CD14-positive monocyte (primary cell): ENCODE measurements at places on chromosomes 3 and 15.

GRCh38 chr3:23450806-23451205, 247.7 kb downstream of the UBE2E2 start:
- no peak for DNase-seq

GRCh38 chr3:150256318-150256717, 151.8 kb upstream of the TSC22D2 start:
- no peak for DNase-seq

DNA sequence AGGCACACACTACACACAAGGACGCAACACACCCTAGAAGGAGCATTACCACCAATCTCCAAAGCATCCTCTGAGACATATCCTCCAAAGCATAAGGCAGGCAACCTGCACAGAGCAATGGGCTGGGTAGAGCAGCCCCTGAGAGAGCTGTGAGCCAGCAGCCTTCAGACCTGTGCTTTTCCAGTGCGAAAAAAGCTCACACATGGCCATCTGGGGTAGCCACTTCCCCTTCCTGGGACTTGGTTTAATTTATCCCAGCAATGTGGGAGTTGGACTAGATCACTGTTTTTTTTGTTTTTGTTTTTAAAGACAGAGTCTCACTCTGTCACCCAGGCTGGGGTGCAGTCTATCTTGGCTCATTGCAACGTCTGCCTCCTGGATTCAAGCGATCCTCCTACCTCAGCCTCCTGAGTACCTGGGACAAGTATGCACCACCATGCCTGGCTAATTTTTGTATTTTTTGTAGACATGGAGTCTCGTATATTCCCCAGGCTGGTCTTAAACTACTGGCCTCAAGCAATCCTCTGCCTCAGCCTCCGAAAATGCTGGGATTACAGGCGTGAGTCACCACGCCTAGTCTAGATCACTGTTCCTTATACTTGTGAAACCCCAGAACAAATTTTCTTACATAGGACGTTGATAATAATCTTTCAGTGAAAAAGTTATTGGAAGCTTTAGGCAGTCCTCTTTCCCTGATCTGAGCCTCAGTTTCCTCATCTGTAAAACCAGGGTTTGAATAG, 18.9 kb downstream of the PTPN23 start:
- no peak for DNase-seq

GRCh38 chr15:92402751-92403150, 9.1 kb downstream of the ST8SIA2 start:
- DNase-seq: no peak

GRCh38 chr15:78301828-78302227, 2.4 kb upstream of the SKIC8 start:
- DNase-seq: peak; percentile 20

GRCh38 chr3:57673156-57673555, 19.7 kb downstream of the DENND6A start:
- peak; percentile 26 for DNase-seq

DNA sequence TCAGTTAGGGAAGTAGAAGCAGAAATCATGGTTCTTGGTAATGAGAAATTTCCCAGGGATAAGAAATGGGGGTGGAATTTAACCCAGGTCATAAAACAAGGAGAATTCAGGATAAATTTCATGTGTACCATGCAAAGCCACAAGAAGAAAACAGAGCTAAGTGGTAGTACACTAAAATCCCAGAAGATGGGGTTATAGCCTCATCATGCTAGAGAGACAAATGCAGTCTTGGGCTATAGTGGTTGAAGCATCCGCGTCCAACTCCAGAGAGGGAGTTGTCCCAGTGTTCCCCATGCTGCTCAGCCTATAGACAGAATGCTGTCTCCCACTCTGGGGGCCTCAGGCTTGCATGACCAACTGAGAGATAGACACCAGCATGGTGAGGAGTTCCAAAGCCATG, 36.2 kb upstream of the CLRN1 start:
- DNase-seq: no peak

DNA sequence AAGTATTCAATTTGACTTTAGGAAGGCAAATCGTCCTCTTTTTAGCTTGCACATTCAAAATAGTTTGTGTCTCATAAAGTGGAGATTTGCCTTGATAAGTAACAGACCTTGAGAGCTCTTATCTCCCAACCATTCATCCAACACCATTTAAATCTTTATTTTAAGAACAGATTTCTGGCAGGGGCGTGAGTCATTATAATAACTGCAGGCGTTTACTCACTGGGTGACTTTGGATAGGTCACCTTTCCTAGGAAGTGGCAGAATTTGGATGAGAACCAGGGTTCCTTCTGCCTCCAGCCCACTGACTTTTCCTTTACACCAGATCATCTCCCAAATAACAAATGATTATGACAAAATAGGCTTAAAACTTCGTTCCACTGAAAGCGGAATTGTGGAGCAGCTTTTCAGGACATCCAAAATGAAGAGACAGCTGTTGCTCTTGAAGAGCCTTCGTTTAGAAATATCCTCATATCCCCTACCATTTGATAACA, 5.0 kb downstream of the LMCD1 start:
- no peak for DNase-seq

DNA sequence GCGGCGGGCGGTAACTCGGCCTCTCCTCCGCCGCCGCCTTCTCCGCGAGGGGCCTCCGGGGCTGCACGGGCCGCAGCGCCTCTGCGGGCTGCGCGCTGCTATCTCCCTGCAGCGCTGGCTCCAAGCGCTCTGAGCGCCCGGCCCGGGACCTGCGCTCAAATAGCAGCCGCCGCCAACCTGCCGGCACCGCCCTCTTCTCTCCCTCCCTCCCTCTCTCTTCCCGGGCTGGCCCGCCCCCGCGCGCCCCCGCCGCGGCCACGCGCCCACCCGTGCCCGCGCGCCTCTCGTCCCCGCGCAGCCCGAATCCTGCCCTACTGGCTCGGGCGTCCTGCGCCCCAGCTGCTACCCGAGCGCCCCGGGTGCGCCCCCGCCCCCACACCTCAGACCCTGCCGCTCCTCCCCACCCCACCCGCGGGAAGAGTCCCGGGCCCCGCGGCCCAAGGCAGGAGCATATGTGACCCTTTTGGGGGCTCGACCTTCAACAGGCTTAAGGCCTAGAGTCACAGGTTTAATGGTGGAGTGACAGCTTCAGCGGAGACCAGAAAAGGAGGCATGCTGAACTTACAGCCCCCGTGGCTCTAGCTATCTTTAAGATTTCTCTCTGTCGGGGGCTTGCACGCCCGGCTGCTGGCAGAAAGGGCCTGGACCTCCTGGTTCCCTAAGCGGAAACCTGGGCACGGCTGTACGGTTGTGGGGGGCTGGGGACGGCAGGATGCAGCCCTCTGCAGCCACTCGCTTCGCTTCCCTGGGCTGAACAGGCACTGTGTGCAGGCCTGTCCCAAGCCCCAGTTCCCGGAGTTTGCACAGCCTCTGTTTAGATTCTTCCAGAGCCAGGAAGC, at the start of gene CACNA2D2:
Gene CACNA2D2, minus strand, starts transcription at position 131 of the 839 bp plus-strand sequence. CDS start 211 bp downstream, outside the sequence.
- DNase-seq: no peak

GRCh38 chr15:36406366-36406765, 173.1 kb upstream of the CDIN1 start:
- no peak for DNase-seq

DNA sequence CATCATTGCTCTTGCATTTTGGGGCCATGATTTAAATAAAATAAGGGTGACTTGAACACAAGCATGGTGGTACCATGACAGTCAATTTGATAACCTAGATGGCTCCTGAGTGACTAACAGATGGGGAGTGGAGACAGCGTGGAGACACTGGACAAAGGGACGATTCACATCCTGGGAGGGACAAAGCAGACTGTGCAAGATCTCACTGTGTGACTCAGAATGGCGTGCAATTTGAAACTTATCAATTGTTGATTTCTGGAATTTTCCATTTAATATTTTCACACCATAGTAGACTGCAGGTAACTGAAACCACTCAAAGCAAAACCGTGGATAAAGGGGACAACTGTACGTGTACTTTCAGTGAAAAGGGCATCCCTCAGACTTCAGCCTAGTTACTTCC, 25.5 kb downstream of the MCCC1 start:
- peak; percentile 16 for DNase-seq

DNA sequence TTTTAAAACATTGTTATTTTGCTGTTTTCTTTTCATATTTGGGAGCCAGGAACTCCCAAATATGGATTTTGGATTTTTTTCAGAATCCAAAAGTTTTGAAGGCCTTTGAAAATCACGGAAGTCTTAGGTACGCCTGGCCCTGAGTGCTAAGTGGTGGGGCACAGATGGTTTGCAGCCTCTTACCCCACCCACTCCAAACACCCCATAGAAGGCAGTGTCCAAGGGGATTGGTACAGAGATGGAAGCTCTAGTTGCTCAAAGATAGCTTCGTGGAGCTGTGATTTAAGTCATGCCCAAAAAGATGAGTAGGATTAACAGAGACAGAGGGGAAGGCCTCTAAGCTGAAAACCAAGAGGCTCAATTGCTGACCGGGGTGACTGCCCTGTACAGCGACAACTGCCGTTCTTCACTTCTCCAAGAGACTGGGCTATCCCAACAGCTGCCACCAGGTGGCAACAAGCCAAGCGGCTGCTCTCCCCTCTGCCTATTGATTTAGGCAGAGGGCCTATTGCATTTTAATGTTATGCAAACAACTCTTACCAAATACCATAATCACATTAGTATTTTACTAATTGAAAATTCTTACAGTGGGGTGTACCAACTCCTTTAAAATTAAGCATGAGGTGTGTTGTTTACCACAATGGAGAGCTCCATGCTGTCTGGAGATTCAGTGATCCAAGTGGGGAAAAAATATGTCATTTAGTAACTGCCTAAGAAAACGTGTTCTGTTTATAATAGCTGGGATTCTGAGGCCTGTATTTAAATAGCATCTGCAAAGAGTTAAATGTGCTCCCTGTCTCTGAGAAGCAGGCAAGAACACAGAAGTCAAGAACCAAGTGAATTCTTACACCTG, 64.0 kb upstream of the C15orf61 start:
- peak; percentile 54 for DNase-seq

GRCh38 chr3:141085343-141086070, 34.4 kb downstream of the SPSB4 start:
- no peak for DNase-seq

GRCh38 chr15:47750740-47751262, 33.5 kb downstream of the SEMA6D start:
- DNase-seq: no peak

DNA sequence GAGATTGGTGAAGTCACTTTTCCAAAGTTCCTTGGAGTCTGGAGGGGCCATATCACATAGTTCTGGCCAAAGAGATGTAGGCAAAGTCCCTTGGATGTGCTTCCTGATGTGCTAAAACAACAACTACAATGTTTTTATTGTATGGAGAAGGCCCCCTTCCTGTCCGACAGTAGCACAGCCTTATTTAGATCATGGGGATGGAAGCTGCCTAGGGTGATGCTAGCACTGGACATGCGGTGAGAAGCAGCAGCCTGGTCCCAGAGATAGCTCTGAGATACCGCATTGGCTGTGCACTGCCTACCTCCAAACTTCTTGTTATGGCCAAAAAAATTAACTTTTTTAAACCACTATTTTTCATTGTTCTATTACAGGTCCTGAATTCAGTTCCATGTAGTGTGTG, 137.6 kb downstream of the AQP9 start:
- no peak for DNase-seq

- DNase-seq: no peak
Measured at GRCh38 chr3:117696851-117697407, 987.4 kb downstream of the TUSC7 start.

- no peak for DNase-seq
Measured at GRCh38 chr15:41024131-41024530, 70.9 kb downstream of the CHAC1 start.

DNA sequence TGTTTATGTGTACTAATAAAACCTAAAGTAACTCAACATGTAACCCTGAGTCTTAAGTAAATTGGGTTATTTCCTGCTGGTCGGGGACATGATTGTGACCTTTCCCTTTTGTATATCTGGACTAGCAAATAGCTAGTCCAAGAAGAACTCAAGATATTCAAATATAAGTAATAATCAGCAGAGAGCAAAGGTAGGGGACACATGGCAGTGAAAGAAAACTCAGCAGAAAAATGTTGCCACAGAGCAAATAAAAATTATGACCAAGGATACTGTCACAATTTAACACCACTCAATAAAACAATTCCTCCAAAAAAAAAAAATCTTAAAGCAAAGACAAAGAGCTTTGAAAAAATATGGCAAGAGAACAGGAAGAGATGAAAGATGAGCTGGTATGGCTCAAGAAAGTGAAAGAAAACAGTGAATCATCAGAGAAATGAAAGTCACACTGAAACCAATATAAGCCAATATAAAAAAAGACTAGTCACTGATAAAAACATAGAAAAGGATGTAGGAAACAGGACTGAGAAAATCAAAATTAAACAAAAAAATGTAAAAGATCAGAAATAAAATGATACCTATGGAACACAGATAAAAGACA, 43.4 kb downstream of the HLTF start:
- DNase-seq: no peak

DNA sequence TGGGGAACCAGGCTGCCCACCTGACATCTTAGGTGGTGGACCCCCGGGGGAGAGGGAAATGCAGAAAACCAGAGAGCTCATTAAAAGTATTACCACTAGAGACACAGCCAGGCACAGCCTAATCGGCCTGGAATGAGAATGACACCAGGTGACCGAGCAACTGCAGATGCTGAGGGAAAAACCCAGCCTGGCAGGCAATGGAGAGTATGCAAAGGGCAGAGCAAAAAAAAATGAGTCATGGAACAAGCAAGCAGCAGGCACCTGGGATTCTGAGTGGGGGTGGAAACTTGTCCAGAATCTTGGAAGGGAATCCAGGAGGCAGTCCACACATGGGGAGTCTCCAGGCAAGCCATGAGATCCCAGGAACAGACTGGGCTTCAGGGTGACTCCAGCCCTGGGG, 183.7 kb upstream of the LRRN1 start:
- DNase-seq: no peak
